Upper lobe of right lung (tissue), 1 donor: ENCODE measurements at places on chromosomes 2 and 18.

DNA sequence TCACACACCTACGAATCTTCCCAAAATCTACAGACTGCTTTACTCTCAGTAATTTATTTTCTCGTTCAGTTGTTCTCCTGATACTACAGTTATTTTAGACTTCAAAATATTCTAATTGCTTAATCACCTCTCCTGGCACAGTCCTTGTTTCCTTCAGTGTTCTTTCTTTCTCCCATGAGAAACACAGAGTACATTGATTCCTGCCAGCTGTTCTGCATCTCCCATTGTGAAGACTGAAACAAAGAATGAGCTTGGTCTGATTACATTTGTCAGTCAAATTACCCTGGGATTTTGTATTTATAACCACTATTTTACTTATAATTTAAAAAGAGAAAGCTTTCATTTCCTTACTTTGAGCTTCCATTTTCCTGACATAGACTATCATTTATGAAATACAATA is 63.9 kb upstream of the TANK start:
- no peak for DNase-seq

DNA sequence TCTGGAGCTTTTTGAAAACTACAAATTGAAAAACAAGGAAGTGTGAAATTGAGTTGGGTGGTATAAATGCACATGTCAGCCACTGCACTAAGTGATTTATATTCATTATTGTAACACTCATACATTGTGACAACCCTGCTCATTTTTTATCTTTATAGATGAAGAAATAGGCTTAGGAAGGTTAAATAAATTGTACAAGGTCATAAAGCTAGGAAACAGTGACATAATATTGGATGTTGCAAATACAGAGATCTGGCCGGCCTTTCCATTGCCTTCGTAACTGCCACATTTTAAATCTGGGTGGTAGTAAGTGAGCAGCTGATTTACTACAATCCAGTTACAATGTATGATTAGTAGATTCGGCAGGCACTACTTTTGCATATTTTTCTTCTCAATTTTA is 76.6 kb upstream of the LPIN2 start:
- no peak for DNase-seq

DNA sequence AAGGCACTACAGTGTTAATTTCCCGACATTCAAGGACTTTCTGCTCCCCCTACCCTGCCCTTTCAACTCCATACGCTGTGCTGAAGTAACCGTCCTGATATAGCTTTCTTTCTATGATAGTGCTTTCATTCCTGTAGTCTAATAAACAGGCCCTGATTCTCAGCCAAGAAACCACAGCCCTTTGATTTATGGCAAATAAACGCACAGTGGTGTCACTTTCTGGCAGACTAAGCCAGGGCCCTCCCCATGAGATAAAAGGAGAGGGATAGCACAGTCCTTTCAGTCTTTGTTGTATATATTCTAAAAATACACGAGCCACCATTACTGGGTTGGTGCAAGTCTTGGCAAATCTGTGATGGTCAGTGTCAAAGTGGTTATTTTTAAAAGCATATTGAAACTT is 291.2 kb downstream of the ALPK2 start:
- no peak for DNase-seq

GRCh38 chr2:168521053-168521741 is 65.1 kb downstream of the CERS6 start:
- DNase-seq: no peak

DNA sequence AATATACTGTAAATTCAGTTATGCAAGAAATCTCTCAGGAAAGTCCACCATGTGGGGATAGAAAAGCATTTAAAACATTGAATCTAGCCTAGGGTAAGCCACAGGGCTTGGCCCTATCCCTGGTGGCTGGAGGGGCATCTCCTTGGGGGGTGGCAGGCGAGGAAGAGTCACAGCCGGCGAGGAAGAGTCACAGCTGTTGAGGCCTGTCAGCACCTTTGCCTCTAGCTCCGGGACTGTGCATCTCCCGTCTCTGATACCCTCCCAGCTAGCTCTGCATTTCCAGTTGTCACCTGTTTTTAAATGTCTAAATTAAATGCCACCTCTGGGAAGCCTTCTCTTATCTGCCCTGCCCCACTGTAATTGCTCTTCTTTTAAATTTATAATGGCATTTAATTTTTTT is 276.7 kb downstream of the ZNF407 start:
- no peak for DNase-seq

- no peak for DNase-seq
Observed at GRCh38 chr2:234919711-234920110, 32.1 kb upstream of the SH3BP4 start.

DNA sequence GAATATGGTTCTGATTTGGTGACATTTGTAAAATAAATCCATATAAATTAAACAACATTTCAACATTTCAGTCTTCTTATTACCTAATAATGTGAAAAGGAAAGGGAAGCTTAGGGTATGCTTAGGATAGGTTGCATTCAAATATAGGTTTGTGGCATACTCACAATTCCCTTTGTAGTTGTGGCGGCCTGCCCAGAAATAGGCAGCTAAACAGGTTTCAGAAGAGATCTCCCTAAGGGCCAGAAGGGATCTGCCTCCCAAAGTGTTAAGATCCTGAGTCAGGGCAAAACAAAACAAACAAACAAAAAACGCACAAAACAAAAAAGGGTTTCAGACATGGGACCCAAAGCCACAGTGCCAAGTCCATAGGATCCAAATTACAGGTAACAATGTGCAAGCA is 41.4 kb upstream of the TCF7L1 start:
- DNase-seq: no peak

GRCh38 chr2:167128130-167128529 is 239.8 kb downstream of the XIRP2 start:
- no peak for DNase-seq

DNA sequence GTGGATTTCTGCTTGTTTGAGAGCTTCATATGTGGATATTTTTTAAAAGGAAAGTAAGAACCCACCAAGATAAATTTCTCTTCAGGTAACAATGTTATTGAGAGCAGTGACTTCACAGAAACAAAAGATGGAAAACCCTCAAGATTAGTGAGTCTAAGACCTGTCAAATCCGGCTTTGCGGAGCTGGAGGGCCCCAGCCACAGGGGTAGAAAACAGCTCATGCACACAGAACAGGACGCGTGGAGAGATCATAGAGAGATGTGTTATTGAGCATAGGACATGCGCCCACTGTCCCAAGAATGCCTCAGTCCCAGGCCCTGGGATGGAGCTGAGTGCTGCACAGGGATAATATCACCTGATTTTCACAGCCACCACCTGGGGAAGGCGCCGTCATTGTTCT is 21.3 kb downstream of the EDAR start:
- DNase-seq: no peak

DNA sequence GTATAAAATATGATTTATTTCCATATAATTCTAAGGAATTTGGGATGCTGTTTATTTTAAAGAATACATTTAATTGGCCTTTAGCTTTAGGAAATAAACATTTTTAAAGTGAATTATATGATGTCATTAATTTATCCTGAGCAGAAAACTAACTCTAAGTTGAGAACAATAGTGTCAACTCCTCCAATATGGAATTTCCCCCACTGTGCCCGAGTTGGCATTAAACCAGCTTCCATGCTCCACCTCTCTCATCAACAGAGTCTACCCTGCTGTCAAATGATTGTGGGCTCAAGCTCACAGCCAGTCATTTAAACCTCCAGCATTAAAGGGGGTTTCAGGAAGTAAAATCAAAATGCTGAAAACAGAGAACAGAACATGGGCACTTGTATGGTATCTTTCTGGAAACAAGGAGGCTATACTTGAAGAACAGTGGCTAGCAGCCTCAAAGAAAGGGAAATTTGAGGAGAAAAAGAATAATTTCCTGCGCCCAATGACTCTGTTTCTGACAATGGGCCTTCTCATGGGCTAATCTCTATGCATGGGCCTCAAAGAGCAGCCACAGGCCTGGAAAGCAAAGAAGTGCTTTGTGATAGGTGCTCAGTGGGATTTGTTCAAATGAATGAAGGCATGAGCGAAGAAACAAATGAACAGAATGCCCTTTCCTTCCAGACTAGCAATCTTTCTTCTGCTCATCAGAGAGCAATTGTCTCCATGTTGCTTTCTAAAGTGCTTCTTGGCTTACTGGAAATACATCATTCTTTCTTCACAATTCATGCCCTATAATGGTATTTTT is 252.8 kb downstream of the MTX2 start:
- no peak for DNase-seq

DNA sequence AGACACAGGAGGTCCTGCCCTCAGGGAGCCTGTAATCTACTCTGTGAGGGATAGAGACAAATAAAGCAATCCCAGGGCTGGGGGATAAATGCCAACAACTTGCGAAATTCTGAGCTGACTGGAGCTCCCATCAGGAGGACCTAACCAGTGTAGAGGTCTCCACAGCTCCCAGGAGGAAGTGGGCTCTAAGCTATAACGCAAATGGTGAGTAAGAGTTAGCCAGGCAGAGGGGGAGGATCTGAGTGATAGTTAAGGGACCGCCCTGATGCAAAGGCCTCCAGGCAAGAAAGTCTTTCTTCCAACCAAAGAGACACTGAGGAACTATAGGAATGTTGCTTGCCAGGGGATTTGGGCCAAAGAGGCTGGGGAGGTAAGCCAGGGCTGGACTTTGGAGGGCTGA is 16.0 kb upstream of the ZNF532 start:
- DNase-seq: no peak

DNA sequence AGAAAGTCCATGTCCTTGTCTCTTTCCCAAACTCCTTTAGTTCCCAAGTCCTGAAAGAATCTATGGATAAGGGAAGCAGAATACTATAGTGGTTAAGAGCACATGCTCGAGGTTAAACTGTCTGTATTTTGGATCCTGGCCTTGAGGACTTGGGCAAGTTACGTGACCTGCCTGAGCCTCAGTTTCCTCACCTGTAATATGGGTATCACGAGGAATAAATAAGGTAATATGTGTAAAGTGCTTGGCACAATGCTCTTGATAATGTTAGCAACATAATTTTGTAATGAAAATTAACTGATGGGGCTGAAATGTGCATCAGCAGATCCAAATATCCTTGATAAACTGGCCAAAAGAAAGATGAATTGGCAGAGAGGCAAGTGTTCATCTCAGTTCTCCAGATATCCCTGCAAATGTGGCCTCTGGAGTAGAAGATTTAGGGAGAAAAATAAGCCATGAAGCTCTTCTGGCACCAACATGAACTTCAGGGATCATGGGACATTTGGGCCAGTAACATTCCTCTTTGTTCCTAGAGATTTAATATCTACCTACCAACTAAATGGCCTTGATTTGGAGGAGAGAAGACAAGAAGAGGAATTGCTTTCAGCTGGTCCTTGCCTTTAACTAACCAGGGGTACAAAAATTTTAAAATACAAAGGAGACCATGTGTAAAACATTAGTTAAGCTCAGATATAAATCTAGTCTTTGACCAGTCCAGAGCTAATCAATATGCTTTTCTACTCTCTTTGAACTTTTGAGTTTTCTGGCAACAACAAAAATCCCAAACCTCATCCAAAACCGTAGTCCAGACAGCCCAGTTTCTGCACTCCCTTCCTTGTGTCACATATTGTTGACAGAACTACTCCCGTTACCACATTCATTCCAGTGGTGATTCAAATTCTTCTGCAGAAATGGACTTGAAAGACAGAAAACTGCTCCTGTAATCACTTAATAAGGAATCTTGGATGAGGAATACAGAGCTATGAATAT is 52.7 kb upstream of the EML4 start:
- no peak for DNase-seq

DNA sequence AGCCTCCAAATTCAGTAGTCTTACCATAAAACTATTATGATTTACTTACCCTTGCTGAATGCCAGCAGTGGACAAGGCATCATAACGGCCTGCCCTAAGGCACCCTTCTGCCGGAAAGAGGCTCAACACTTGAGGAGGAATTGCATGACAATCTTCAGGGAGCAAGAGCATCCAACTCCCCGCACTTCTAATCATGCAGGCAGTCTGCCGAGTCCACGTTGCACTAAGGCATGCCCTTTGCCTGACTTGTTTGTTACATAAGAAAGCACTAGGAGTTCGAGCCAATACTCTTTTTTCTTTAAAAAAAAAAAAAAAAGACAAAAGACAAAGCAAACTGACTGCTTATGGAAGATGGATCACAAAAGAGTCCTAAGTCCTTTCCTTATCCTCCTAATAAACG is 17.9 kb upstream of the SPTBN1 start:
- DNase-seq: no peak

- DNase-seq: no peak
Observed at GRCh38 chr2:237156031-237156856, 70.6 kb downstream of the COPS8 start.

DNA sequence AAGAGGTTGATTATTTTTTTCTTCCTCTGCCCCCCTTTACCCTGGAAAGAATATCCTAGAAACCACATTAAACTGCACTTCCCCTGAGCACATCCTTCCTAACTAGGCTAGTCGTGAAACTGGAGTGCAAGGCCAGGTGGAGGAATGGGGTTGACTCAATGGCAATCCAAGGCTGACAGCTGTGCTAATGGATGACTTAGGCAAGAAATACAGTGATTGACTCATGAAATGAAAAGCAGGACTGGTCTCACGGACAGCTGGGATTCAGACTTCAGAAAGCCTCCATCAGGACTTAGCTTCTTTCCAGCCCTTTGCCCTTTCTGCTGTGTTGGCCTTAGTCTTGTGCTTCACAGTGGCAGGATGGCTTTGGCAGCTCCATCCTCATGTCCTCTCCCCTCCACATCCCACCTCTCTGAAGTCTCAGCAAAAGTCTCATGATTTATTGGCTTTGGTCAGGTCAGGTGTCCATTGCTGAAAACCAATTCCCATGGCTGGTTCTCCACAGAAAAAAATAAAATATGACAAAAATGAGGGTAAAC is 33.8 kb downstream of the INSIG2 start:
- DNase-seq: no peak
